Esophagus squamous epithelium (tissue), 5 donors: ENCODE measurements at places on chromosomes 1 and 21. TPM values are rescaled to one million over a fixed set of nuclear protein-coding genes. Genes with fewer than 3 reads are reported as not detected.

GRCh38 chr1:56522680-56523079 is 56.7 kb downstream of the PLPP3 start:
- DNase-seq: no peak

DNA sequence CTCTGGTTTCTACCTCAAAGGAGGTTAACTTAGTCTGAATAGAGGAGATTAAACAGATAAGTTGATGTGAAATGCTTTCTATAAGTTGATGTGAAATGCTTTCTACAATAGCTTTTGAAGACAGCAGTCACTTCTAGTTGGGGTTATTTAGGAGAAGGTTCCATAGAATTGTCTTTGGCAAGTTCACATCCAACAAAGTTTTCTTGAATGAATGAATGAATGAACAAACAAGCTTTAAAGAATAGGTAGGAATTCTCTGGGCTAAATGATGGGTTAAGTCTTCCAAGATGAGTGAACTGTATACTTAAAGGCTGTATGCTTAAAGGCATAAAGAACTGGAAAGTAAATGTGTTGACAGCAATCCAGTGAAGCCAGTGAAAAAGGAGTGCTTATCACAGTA is 1.9 kb downstream of the CDC73 start:
- DNase-seq: no peak

DNA sequence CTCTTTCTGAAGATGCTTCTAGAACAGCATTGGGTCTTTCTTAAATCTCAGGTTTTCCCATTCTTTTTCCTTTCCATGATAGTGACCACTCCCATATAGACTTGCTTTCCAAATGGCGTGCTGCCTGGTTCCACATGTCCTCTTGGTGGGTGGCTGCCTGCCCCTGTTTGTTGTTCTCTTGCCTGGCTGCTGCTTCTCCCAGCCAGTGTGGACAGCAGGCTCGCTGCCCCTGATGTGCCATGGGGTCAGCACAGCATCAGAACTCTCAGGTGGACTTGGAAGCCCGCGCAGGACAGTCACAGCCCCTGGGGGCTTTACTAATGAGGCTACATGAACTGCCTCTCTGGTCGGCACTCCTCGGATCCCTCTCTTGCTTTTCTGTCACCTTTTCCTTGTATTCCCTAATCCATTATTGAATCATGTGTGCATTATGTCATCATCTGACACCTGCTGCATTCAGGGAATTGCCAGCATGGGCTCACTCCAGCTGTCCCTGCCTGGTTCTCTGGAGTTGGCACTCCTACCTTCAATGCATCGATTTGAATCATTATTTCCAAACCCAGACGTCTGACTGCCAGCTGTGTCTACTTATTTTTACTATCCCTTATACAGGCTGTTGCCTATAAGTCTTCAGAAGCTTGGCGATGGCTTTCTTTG is 100.5 kb upstream of the COA6 start:
- no peak for DNase-seq

DNA sequence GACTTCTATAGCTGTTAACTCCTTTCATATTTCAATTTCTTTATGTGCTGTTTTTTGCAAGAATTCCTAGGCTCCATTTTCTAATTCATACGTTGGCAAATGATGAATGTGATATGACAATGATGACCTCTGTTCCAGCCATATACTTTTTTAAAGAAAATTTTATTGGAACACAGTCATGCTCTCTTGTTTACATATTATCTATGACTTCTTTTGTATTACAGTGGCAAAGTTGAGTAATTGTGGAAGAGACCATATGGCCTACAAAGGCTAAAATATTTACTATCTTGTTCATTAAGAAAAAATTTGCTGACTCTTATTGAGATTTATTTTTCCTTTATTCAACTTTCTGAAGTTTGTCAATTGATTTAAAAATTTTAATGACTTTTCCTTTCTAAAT is 7.1 kb downstream of the IFI44L start:
- no peak for DNase-seq

DNA sequence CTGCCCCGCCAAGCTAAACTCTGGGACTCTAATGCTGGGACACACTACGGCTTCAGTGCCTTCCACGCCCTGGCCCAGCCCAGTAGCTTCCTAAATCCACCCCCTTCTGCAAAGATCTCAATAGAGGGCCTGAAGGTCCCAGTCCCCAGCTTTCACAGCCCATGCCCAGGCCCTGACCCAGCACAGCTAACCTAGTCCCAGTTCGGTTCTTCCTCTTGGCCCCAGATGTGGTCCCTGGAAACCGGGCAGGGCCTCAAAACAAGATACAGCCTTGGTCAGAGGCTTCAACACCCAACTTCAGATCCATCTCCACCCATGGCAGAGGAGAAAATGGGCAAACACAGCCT is 646 bp upstream of the PDZK1IP1 start:
- no peak for DNase-seq

DNA sequence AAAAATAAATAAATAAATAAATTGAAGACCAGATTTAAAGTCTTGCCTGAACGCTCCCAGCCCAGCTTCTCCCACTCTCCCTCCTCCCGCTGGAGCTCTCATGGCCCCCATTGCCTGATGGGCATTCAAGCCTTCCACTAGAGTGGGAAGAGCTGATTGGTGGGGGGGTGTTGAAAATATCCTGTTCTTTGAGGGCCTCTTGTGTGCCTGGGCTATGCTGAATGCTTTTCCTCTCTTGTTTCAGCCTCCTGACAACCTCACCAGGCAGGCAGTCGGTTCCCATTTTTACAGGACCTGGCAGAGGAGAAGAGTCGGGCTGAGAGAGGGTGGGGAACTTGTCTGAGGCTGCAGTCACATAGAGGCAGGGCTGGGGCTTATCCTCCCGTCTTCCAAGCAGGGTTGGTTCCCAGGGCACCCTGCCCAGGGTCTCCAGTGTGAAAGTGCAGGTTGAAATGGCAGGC is 59.2 kb upstream of the SSBP3 start:
- DNase-seq: no peak

GRCh38 chr1:26829184-26829911 is 2.9 kb downstream of the ZDHHC18 start:
- no peak for DNase-seq

Gene ANKRD65
- 4.7 TPM for total RNA-seq

Gene ILDR2
- 0.57 TPM for total RNA-seq

Gene C8B
- not detected for total RNA-seq

Gene TRABD2B
- 0.26 TPM for total RNA-seq

Gene ABCG1
- total RNA-seq: 10.9 TPM
